ENCODE measurements at places on chromosomes 2 and 18.

DNA sequence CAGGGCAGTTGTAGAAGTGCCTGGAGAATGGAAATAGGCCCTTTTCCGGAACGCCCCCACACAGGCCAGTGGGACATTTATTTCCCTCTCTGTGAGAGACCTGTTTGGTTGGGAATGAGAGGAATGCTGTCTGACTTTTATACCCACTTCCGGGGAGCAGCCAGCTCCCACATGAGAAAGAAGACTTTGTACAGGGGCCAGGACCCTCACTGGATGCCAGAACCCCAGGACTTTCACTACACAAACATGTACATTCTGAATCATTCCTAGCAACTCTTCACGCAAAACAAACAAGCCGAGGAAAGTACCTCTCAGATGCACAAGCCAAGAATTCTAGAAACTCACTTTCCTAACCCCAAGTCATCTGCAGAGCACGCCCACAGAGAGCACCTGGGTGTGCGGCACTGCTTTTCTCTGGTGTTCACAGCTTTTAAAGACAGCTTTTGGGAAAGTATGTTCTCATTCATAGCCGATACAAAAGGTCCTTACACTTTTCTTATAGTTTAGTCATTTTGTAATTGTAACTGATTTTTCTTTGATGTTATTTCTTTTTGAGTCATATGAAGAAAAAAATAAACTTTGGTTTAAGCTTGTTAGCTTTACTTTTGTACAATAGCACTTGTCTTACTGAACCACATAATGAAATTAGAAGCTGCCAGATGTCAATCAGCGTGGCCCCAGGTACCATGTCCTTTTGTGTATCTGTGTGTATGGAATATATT, 856.1 kb upstream of the ID2 start:
- DNase-seq, result no peak

GRCh38 chr2:151021747-151022452, 239.8 kb downstream of the RBM43 start:
- DNase-seq, result no peak

DNA sequence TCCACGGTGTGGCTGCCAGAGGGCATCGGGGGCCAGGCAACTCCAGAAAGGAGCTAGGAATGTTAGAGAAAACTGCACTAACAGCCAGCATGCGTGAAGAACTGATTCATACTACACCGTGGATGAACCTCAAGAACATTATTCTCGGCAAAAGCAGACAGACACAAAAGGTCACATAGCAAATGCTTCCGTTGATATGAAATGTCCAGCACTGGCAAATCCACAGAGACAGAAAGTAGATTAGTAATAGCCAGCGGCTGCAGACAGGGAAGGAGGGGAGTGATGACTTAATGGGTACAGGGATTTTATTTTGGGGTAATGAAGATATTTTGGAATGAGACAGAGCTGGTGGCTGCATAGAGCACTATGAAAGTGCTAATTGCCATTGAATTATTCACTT, 37.4 kb downstream of the SCTR start:
- DNase-seq, result no peak

GRCh38 chr2:85642725-85643124, 25.3 kb downstream of the SFTPB start:
- DNase-seq, result peak; percentile 41

Measured in CD4-positive, CD25-positive, alpha-beta regulatory T cell (primary cell).